ENCODE measurements at places on chromosomes 2 and 18.

DNA sequence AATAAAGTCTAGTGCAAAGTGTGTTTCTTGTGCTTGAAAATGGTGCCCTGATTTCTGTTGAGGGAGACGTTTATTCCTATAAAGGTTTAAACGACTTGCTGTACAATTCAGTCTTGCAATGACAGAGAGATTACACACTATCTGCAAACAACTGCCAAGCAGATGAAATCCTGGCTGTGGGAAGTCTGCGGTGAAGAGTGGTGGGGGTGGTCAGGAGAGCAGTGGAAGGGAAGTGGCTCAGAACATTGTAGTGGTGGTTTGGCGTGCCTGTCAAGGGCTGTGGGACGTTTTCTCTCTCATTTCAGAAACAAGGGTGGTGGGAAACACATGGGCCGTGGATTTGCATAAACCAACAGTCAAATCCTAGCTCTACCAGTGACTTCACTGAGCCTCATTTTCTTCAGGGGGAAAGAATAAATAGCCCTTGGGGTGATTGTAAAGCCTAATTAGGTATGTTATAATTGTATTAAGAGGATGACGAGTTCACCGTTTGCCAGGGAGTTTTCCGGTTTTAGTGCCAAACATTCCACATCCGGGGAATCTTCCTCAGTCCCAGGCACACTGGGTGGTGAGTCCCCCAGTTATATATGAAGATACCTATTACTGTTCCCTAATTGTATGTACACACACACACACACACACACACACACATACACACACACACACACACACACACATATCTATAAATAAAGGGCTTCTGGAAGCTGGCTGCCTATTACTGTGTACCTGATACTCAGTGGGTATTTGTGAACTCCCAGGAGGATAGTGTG is 115.0 kb downstream of the SPTBN1 start:
- DNase-seq, result peak; percentile 47

DNA sequence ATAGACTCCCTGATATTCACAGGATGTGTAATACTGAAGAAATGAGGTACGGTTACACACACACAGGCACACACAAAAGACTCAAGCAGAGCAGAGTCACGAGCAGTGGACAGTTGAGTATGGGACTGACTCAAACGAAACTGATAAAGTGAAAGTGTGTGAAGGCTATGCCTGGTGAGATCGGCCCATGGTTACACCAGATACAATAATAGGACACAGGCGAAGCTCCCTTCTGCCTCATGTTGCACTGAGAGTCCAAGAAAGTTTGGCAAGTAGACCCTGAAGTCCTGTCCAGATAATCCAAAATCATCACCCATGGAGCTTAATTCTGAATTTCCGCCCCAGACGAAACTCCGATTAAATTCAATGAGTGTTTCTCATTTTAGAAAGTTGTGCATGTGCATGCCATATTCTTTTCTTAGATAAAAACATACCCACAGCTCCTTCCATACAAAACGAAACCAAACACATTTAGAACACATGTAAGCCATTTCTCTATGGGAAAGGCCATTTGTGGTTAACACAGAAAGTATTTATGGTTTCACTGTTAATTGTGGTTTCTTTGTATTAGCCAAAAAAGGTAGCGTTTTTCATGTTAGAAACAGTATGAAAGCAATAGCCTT is 567.6 kb downstream of the PLCL1 start:
- DNase-seq, result no peak

DNA sequence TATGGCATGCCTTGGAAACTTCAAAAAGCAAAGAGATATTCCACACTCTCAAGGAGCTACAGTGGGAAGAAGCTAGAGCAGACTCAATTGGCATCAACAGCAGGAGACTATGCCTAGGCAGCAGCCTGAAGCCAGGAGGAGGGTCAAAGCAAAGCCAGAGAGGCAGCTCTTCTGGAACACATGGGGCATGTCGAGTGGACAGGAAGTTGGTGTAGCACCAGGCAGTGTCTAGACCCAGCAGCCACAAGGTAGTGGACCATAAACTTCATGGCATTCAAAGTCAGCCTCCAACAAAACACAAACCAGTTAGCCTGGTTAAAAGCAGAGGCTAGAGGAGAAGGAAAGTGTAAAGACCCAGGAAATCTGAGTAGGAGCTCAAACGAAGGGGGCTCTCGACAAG is 311.2 kb upstream of the PKDCC start:
- no peak for DNase-seq

- DNase-seq, result no peak
Observed at GRCh38 chr18:75167759-75168618, 41.0 kb downstream of the PTGR3 start.

DNA sequence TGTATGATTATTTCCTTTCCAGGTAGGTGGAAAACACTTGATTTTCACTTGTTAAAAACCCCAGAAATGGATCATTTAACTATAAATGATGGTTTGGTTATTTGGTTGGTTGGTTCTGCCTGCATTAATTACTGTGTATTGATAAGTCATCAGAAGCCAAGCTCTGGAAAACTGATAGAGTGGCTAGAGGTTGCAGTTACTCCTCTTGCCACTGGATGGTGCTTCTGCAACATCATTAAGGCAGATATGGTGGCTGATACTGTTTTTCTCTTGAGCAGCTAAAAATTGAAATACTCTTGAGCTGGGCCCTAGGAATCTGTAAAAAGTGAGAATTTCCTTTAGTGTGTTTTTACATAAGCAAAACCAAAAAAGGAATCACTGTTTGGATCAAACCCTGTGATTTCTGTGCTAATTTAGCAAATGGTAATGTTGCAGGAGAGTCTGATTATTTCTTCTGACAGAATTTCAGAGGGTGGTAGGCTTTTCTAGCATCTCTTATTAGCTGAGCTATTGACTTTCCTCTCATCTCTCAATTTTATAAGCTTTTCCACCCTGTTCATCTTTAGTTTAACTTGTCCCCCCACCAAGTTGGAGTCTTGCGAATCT is 54.3 kb downstream of the RAB10 start:
- DNase-seq, result no peak

- DNase-seq, result no peak
Observed at GRCh38 chr18:32373995-32374394, 96.7 kb downstream of the GAREM1 start.

DNA sequence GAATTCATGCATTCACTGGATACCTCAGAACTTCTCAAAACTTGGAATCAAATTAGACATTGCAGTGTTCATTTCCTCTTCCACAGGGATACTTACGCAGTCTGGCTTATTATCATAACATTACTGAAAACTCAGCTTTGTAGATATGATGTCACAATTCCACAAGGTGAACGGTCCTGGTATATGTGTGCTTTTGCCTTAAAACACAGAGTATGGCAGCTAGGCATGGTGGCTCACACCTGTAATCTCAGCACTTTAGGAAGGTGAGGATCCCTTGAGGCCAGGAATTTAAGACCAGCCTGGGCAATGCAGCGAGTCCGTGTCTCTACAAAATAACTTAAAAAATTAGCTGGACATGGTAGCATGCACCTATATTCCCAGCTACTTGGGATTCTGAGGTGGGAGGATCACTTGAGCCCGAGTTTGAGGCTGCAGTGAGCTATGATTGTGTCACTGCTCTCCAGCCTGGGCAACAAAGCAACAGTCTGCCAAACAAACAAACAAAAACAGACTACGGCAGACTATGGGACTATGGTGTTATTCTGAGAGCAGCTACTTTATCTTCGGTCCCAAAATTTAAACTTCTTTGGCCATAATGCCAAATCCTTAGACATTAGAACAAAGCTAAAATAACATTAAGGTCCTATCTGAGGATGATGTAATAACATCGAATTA is 1191.9 kb upstream of the SLC39A10 start:
- no peak for DNase-seq

DNA sequence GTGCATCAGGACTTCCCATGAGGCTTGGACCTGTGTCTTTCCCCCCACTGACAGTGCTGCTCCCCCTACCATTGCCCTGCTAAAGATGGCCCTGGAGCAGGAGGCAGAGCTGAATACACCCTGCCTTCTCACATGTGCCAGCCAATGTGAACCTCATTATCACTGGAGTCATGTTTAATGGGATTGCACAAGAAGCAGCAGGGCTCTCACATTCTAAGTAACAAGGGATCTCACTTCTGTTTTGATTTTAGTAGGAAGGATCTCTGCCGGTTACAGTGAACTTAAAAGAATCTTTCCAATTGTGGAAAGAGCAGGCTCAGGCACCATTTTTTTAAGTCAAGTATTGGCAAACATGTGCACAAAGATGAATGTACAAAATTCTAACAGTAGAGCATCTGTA is 322.1 kb upstream of the MEX3C start:
- DNase-seq, result no peak
